ENCODE measurements at places on chromosomes 1 and 21. TPM values are rescaled to one million over a fixed set of nuclear protein-coding genes. Genes with fewer than 3 reads are reported as not detected.

- DNase-seq: no peak
These were observed 75.3 kb downstream of the ZNF648 start for GRCh38 chr1:181985936-181986906.

DNA sequence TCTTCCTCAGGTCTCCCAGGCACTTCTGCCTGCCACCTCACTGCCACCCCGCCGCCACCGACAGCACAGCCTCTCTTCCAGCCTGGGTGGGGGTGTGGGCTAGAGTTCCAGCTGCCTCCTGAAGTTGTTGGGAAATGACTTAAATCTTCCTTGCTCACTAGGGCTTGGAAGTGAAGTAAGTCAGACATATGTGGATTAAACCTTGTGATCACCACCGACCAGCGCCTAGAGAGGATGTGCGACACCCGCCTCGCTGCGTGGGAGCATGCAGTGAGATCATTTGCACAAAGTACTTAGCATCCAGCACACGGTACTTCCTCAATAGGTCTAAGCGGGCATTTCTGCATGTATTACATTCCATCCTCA is 71.4 kb upstream of the FAM20B start:
- DNase-seq: no peak

DNA sequence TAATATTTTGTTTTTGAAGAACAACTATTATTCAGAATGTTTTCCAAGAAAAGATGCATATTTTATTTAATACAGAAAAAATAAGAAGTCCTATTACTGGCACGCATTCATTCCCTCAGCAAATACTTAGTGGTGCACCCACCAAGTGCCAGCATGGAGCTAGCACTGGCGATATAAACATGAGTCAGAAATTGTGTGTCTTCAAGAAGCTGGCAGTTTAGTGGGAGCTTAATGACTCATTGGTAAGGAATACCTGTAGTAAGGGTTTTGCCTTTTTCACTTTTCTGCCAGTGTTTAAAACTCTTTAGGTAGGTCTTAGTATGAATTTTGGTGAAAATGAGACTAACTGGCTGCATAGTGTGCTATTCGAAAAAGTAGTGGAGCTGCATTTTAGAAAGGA is 6.3 kb downstream of the MAGI3 start:
- no peak for DNase-seq

- DNase-seq: no peak
These were observed 25.7 kb downstream of the RASAL2 start for GRCh38 chr1:178119628-178120027.

GRCh38 chr1:119587341-119587740 is 60.7 kb downstream of the ZNF697 start:
- no peak for DNase-seq

DNA sequence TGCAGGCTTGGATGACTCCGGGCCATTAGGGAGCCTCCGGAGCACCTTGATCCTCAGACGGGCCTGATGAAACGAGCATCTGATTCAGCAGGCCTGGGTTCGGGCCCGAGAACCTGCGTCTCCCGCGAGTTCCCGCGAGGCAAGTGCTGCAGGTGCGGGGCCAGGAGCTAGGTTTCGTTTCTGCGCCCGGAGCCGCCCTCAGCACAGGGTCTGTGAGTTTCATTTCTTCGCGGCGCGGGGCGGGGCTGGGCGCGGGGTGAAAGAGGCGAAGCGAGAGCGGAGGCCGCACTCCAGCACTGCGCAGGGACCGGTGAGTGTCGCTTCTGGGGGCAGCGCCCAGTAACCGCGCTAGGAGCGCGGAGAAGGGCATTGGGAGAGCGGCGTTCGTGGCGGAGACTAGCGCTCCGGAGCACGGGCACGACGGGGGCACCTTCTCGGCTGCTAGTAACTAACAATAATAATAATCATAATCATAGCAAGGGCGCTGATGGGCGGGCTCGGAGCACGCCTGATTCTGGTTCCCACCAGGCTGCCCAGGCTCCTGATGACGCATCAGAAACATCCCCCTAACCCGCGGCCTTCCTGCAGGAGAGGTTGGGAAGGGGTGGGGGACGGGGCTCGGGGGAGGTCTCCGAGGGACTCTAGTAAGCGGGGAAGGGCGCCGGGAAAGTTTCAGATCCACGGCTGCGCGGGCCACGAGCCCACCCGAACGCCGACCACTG is at the start of gene MX1:
Gene MX1, plus strand, starts transcription at position 286 of the 722 bp plus-strand sequence. CDS start 5,832 bp downstream, outside the sequence.
- no peak for DNase-seq

The LAX1 gene
- total RNA-seq: 0.54 TPM

The HRNR gene
- not detected for total RNA-seq

The C1orf115 gene
- total RNA-seq: 6.8 TPM

All from thoracic aorta (tissue), 2 donors.